Mucosa of gallbladder (tissue), 1 donor: ENCODE measurements at places on chromosomes 5 and 9.

DNA sequence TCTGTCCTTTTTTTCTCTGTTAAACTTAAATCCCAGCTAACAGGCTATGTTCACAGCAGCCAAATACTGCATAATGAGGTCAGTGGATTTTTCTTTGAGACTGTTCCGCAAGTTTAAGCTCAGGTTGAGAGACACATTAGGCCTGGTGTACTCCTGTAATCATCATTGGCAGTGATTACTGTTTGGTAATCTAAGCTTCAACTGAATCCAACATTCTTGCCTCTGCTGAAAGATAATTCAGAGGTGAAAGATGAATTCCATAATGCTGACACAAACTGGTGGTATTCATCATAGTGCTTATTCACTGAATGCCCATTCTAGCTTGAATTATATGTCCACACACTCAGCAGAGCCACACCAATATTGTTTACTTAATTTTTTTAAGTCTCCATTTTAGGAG is 108.5 kb downstream of the NFIB start:
- no peak for DNase-seq

GRCh38 chr9:122059214-122059954 is 33.7 kb downstream of the TTLL11 start:
- DNase-seq, result no peak

DNA sequence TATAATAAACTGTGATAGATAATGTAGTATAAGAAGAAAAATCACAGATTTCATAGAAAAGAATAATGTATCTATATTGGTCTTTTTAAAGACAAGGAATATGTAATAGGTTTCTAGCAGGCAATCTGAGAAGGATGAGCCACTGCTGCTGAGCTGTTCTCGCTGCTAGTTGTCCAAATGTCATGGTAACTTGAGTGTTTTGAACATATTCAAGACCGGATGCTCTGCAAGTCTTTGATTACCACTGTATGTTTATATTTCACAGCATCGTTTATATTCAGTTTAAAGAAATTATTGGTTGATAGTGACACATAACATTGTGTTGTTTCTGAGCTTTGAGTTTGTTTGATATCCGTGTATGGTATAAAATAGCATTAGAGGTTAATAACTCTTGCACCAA is 9.6 kb downstream of the C5orf47 start:
- no peak for DNase-seq

DNA sequence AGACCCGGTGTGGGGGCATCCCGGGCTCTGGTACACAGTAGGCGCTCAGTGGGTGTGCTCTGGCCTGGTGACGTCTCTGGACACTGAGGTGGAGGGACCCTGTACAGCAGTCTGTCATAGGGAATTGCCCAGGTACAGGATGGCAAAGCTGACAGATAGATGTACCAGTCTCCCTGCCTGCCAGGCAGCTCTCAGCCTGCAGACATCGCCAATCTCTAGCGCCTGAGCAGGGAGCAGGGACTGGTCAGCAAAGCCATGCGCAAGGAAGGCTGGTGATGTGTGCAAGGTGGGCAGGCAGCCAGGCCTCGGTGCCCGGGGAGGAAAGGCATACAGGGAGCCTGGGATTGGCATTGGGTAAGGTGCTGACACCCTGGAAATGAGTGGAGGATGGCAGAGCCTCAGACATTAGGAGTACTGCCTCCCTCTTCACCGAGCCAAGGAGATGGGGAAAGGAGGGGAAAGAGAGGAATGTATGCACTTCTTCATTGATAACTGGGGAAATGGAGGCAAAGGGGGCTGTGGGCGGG is 33.9 kb upstream of the BRD3 start:
- DNase-seq, result no peak

- no peak for DNase-seq
Measured at GRCh38 chr5:120345947-120346346, 118.2 kb upstream of the PRR16 start.
